Activated CD4-positive, alpha-beta T cell treated with anti-CD3 and anti-CD28 coated beads, Interleukin-2, amount 10 ng/mL, durations not matched to agents 7 days and 5 days (primary cell): ENCODE measurements at places on chromosomes 3 and 15.

GRCh38 chr3:32432045-32432710 lies 40.5 kb downstream of the CMTM7 start:
- no peak for DNase-seq

- DNase-seq, result no peak
Observed at GRCh38 chr3:78912259-78912658, 855.5 kb downstream of the ROBO1 start.

- DNase-seq, result no peak
Observed at GRCh38 chr15:88813960-88814359, 10.7 kb downstream of the ACAN start.

DNA sequence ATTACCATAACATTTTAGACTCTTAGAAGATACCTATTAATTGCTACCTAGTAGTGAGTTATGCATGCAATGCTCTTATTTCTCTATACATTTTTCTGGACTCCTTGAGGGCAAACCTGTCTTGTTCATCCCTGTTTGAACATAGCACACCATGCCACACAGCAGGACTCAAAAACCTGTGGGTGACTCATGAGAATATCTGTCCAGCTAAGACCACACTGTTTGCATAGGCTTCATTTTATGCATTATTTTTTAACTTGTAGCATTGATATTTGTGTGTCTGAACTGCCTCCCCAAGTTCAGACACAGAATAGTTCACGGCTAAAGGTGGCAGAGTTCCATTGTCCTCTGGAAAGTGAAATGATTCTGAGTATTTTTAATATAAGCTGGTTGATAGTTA lies 1.8 kb downstream of the LMCD1 start:
- no peak for DNase-seq

GRCh38 chr3:90034038-90034437 lies 926.6 kb downstream of the EPHA3 start:
- DNase-seq, result no peak

DNA sequence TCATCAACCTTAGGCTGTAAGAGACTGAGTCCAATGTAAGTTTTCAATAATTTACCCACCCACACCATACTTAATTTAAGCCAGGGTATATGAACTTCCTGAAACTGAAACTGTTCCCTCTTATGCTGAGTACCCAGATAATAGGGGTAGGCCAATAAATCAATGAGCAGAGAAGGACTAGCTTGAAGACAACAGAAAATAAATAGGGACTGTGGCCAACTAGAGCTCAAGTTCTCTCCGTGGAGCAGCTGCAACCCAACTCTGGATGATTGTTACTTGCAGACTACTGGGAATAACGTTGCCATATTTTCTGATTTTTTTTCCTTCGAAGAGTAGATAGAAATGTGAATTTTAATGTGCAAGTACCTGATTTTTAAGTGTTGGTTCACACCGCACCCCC lies 128.0 kb downstream of the ATG7 start:
- no peak for DNase-seq

DNA sequence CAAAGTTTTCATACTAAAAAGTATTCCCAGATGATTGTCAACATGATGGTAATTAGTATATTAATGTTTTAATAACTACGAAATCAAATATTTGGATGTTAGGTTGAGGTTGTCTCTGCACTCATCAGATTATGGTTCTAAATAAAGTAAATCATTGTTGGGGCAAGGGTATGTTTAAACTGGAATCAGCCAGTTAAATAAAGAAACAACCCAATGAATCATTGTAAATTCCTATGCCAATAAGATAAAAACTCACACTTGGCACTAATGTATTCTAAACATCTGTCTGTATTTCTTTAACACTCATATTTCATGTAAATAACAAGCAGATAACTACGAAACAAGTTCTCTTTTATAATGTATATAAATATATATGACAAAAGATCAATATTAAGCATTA lies 92.7 kb downstream of the PEAK1 start:
- no peak for DNase-seq

DNA sequence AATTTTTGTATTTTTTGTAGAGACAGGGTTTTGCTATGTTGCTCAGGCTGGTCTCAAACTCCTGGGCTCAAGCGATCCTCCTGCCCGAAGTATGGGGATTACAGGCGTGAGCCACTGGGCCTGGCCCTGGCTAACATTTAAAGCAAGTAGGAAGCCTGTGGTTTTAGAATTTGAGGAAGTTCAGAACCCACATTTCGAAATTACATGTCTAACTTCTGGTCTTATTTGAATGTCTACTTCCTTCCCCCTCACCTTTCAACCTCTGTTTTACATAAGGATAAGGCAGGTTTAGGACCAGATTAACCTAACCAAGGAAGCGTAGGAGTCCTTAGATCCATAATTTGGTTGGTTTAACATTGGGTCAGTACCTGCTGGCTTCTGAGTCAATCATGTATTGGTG lies 120.5 kb upstream of the PROK2 start:
- DNase-seq, result no peak

GRCh38 chr15:100834731-100835130 lies 44.9 kb upstream of the ALDH1A3 start:
- no peak for DNase-seq

- DNase-seq, result no peak
Observed at GRCh38 chr3:37812499-37812896, 49.2 kb upstream of the CTDSPL start.

DNA sequence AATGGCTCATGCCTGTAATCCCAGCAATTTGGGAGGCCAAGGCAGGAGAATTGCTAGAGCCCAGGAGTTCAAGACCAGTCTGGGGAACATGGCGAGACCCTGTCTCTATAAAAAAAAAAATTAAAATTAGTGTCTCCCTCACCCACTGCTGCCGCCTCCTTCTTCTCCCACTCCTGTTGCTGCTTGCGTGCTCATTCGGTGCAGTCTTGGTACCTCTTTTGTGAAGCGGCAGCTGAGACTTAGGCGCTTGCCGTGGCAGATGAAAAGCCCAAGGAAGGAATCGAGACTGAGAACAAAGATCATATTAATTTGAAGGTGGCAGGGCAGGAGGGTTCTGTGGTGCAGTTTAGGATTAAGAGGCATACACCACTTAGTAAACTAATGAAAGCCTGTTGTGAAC lies 20.0 kb downstream of the GLB1 start:
- DNase-seq, result no peak

DNA sequence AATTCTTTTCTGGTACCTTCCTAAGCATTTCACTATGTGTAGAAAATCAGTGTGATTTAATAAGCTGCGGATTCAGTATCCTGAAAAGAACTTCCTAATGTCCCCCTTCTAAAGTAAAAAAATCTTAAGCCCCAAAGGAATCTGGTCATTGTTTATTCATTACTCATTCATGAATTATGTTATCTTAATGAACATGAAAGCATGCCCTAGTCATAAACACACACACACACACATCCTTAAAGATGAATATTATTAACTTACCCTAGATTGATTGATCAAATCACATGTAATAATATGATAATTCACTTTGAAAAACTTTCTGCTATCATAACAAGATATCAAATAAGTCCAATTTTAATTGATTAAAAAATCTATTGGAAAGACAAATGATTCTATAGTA lies 96.4 kb upstream of the BFSP2 start:
- no peak for DNase-seq

DNA sequence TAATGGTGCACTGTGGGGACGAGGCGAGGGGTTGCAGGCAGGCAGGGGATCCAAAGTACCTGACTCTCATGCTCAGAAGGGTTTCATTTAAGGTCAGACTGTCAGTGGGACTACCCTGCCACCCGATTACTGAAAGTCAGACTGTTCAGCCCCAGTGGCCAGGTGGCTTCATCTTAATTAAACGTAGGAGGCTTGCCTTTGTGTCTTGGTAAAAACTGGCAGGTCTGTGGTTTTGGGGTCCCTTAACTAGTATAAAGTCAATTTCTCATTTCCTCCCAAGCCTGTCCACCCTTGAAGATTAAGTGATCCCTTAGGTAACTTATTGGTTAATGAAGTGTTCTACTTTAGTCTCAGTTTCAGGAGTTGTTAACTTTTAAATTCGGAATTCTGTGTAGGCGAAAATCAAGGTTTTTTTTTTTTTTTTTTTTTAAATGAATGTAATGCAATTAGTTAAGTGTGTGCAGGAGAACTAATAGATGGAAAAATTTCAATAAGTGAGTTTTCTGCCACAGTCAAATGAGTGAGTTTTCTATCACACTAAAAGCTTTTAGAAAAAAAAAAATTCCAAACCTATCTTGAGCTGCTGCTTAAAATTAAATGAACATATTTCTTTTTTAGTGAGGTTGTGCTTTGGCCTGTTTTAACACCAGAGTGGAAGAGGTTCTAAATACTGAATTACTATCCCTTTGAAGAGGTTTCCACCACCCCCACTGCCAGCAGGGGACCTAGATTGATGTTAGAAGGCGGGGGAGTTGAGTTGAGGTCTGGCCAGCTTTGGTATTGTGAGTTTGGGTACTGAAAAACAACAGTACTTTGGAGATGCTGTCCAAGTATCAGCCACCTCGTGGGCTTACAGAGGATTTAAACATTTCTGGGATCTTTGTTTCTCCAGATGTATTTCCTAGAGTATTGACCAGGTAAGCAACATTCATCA lies 15.2 kb downstream of the ITPR1 start:
- no peak for DNase-seq

- no peak for DNase-seq
Observed at GRCh38 chr3:13532631-13533030, 16.3 kb upstream of the FBLN2 start.

- no peak for DNase-seq
Observed at GRCh38 chr15:65040461-65040860, 4.7 kb upstream of the SLC51B start.

DNA sequence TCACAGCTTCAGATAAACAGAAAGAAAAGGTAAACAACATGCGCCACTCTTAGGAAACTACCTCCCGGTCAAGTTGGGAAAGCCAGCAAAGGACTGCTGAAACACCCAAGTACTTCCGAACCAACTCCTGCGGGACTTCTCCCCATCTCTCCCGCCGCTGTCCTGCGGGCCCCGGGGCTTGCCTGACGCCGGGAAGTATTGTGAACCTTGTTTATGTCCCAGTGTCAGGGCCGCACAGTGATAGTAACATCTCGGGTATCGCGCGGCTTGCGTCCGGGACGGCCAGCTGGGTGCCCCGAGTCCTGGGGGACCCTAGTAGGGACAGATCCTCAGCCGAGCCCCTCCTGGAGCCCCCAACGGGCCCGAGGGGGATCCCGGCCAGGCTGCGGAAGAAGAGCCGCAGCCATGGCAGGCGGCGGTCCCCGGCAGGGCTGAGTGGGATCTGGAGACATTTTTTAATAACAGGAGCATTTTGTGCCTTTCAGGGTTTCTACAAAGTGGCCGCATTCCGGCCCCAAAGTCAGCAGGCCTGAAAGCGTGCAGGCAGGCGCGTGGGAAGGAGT lies 756 bp downstream of the CLPX start:
- peak; percentile 44 for DNase-seq

GRCh38 chr3:73453666-73454065 lies 171.1 kb downstream of the PDZRN3 start:
- no peak for DNase-seq

DNA sequence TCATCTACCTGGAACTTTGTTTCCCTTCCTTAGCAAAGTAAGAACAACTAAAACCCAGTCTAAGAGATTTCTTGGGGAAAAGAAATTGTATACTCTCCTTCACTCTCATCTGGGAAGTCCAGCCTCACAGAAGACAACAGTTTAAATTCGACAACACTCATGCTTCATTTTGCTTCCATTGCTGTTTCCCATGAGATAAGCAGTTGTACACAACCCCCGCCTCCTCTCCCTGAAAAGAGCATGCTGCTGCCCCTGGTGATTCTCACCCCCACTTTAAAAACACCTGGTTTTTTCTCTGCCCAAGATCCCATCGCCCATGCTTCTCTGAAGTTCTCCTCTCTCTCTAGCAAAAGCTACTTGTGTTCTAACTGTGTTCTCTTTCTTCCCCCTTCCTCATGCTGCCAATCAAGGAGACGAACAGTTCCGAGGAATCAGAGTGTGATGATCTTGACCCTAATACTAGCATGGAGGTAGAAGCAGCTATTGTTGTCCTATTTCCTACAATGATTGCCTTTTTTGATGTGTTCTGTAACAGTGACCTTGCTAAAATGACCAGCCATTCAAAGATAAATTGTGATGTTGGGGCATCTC lies 51.1 kb upstream of the UMPS start:
- no peak for DNase-seq

DNA sequence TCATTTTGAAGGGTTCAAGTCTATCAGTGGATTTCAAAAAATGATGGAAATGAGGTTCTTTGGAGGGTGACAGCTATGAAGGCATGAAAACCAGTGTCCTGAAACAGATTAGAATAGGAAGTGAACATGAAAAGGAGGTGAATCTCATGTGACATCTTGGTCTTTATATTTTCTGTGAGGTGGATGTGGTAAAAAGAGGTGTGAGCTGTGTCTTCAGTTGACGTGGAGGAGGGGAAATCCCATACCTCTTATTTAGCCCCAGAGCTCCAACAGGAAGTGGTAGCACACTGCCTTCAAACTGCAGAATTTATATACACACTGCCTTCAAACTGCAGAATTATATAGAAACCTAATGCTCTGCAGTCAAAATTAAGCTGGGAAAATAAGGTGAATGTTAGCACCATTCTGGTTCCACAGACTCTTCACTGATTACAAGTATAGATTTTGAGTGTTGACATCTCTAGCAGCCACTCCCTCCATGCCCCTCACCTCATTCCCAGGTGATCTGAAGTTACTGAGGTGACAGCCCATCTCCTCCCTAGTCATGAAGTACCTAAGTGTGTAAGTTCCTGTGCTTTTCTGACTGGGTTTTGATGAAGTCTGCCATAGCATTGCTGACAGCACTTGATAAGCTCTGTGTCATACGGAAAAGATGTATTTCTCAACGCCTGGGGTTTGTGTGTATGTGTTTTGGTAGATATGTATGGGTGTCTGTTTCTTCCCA lies 2.7 kb downstream of the RAB8B start:
- peak; percentile 81 for DNase-seq

DNA sequence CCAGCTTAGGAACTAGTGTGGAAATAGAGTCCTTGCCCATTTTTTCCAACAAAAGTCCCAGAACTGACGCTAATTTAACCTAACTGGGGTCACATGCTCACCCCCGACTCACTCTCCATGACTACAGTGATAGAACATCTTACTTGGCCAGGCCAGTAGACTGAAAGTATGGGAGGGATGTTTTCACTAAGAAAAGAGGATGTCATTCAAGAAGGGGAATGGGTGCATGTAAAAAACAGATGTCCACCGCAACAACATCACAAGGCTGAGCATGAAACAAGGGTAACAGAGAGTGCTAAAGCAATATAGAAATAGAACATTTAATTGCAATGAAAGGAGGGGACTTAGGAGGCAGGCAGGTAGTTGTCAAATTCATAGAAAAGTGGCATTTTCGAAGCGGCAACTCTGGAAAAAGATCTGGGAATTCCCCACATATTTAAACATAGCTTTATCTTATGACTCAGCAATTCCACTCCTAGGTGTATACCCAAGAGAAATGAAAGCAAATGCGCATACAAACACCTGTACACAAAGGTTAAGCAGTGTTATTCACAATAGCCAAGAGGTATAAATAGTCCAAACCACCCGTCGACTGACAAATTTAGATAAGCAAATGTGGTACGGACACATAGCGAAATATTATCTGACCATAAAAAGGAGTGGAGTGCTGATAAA lies 41.1 kb upstream of the UBE2E2 start:
- DNase-seq, result no peak

GRCh38 chr15:95989392-95989791 lies 341.1 kb upstream of the NR2F2 start:
- DNase-seq, result no peak
